ENCODE measurements at places on chromosomes 5 and 9. TPM values are rescaled to one million over a fixed set of nuclear protein-coding genes. Genes with fewer than 3 reads are reported as not detected.

Gene PRR7
- 31.7 TPM for total RNA-seq

Gene HSD17B4
- 184 TPM for total RNA-seq

Gene RLN2
- total RNA-seq, result 5.0 TPM

Gene ADGRD2
- total RNA-seq, result 0.43 TPM

Gene ANKRD18A
- 2.3 TPM for total RNA-seq

Gene GLDC
- 100 TPM for total RNA-seq

Gene RMRP
- total RNA-seq, result 1,307 TPM

Gene PCDHGA5
- total RNA-seq, result 0.71 TPM

Gene IFNB1
- total RNA-seq, result not detected

Gene SLC6A18
- total RNA-seq, result not detected

Gene PLAC8L1
- not detected for total RNA-seq

Gene NR5A1
- 1.0 TPM for total RNA-seq

Gene AFAP1L1
- total RNA-seq, result 0.36 TPM
